ENCODE measurements at places on chromosomes 6 and 20. TPM values are rescaled to one million over a fixed set of nuclear protein-coding genes. Genes with fewer than 3 reads are reported as not detected.

The BTNL2 gene
- total RNA-seq, result not detected

The SRMS gene
- total RNA-seq, result not detected

The C6orf163 gene
- total RNA-seq, result 3.4 TPM

The FKBP1C gene
- 1.9 TPM for total RNA-seq

The WFDC5 gene
- total RNA-seq, result not detected

The DSN1 gene
- total RNA-seq, result 29.1 TPM

The DPM1 gene
- total RNA-seq, result 42.0 TPM

The LY6G6F gene
- total RNA-seq, result not detected

The DLK2 gene
- not detected for total RNA-seq

DNA sequence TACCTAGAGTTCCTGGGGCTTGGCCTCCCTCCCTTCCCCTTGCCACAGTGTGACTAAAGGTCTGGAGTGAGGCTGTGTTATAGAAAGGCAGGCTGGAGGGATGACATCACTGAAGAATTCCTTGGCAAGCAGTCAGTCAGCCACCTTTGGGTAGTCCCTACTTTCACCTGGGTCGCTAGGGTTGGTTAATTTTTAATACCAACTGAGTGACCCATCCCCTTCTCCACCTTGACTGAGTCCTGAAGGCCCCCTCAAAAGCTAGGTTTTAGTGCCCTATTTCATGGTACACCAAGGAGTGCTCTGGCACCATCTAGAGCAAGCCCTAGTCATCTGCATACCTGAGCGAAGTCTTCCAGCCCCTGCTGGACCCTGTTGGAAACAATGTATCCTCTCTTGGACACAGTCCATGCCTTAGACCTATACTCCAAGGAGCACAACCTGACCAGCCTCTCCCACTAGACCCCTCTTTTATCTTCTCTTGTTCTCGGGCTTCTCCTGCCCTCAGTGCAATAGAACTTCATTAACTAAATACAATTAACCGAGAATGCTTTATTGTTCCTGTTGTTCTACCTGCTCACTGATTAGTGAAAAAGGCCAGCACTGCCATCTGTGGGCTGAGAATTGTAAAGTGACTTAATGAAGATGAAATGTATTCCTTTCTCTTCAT, 44.6 kb downstream of the RIN2 start:
- DNase-seq, result no peak

- DNase-seq, result no peak
These were observed 75.0 kb downstream of the MDGA1 start for GRCh38 chr6:37622646-37623071.

- no peak for DNase-seq
These were observed 2.5 kb upstream of the RAET1G start for GRCh38 chr6:149925253-149925973.

- no peak for DNase-seq
These were observed 51.1 kb upstream of the PREP start for GRCh38 chr6:105453968-105454367.

DNA sequence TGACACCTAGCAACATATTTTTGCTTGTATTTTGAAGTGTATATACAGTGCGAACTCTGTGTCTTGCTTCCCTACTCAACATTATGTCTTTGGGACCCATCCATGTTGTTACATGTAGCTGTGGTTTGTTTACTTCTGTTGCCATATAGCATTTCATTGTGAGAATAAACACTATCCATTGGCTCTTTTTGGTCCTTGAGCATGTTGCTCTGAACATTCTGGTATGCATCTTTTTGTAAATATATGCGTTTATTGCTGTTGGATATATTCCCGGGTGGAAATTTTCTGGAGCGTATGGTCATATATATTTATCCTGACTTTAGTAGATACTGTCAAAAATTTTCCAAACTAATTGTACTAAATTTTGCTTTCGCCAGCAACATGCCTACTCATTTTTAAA, 222.5 kb upstream of the SPTLC3 start:
- DNase-seq, result no peak

- no peak for DNase-seq
These were observed 121.6 kb downstream of the ISM1 start for GRCh38 chr20:13342469-13343242.

GRCh38 chr6:34031625-34032383, 114.1 kb downstream of the GRM4 start:
- DNase-seq, result no peak

- DNase-seq, result no peak
These were observed 553.5 kb downstream of the HACE1 start for GRCh38 chr6:104306211-104306610.

GRCh38 chr6:62446647-62447316, 160.8 kb upstream of the KHDRBS2 start:
- DNase-seq, result no peak

- DNase-seq, result no peak
These were observed 4.6 kb downstream of the GPLD1 start for GRCh38 chr6:24484657-24485323.

DNA sequence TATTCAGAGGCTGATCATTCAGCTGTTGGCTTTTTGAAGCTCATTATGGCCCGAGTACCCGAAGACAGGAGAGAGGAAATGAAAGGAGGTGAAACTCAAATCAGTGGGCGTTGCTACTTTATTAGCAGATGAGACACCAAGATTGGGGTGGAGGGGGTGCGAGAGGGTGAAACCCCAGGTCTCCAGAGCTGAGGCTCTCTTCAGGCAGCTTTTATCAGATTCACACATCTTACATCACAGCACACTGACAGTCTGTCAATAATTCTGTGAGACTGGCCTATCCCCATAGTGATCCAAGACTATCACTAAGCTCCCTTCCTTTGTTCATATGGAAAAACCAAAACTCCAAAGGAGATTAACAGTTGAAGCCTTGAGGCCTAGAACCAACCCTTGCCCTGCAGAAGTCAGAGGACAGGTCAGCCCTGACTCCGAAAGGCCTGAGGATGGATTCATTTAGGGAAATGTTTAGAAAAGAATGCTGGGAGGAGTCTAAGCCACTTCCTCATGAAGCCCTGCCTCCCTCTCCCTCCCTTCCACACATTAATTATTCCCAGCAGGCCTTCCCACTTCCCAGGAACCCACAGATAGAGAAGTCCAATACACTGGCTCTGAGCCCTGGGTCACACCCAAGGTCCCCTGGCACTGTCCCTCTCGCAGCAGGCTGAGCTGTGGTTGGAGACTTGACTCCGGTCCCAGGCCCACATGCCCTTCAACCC, 23.2 kb downstream of the TRERF1 start:
- DNase-seq, result no peak

DNA sequence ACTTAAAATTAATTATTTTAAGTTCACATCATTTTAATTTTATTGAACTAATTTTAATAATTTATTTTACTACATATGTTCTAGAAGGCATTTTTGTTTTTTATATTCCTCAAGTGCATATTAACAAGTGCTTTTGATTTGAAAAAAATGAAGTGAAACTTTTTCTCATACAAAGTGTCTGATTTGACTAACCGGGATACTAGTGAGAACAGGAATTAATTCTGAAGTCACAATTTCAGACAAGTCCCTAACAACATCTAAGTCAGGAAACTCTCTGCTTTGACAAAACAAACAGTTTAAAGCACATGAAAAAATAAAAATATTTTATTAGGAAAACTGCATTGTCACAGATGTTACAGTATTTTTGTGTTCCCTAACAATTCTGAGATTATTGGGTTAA, 1166.3 kb upstream of the CITED2 start:
- no peak for DNase-seq

DNA sequence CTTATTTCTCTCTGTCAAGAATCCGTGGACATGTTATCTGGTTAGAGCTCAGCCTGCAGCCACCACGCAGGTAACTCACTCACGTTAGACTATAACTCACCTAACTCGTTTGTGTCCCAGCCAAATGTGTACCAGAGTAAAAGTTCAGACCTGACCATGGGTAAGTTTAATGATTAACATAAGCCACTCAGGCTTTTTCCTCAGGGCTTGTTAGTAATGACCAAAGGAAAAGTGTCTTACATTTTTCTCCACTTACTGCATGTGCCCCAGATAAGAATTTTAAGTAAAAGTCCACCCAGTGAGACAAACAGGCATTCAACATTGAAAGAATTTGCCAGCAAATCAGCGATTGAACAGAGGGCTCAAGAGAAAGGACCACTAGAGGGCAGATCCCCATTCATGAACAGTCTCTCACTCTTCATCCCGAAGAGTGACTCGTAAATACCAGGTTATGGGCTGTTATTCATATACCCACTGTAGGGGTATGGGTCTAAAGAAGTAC, at the start of gene PKHD1:
PKHD1 (minus strand) TSS at position 116 of the 502 bp plus-strand sequence. CDS start 2,680 bp downstream, outside the sequence.
- no peak for DNase-seq

- DNase-seq, result peak; percentile 8
These were observed 7.3 kb downstream of the PEDS1 start for GRCh38 chr20:50146214-50146613.

DNA sequence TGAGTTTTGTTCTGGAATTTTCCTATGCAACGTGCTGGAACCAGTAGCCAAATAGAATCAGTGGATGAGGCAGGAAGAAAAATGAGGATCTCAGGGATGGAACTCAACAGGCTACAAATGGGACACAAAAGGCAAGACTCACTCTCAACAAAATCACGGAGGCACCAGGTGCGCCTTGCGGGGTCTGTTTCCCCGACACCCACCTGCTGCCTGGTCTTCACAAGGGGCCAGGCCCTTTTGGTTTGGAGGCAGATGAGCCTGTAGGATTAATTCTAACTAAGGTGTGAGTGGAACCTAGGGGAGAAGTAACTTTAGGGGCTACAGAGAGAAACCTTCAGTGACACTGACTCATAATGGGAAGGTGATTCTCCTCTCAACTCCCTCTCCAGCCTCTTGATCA, 56.5 kb downstream of the ZNF831 start:
- DNase-seq, result no peak

DNA sequence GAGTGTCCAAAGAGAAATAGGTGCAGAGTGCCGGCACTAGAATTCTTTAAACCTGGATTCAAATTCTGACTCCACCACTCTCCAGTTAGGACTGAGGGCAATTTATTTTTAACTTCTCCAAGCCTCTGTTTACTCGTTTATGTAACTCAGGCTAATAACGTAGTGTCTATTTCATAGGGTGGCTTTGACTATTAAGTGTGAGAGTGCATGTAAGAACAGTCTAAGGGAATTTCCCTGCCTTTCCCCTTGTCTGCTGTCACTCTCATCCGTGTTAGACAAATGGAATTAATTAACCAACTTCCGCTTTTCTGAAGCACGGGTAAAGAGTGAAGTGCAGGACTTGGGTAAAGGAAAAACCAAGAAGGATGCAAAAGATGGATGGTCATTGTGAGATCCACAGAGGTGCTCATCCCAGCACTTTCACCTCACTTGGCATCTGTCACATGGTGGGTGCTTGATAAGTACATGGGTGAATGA, 4.1 kb upstream of the ZKSCAN8 start:
- DNase-seq, result peak; percentile 68

- DNase-seq, result no peak
These were observed 235 bp downstream of the MAP7 start for GRCh38 chr6:136550045-136550329.

DNA sequence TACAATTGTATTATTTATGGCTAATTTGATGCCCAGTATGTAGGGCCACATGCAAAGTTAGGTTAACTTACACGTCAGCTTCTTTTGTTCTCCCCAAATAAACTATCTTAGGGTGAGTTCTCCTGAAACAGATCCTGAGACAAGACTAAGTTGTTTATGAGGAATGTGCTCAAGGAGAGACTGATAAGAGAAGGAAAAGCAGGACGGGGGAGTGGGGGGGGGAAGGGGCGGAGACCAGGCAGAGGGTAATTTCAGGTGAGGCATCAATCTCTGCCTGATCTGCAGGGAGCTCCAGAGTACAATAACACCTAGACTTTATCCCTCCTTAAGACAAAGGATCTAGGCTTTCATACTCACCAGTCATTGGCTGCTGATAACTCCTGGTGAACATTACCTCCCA, 220.6 kb upstream of the BTBD3 start:
- no peak for DNase-seq

DNA sequence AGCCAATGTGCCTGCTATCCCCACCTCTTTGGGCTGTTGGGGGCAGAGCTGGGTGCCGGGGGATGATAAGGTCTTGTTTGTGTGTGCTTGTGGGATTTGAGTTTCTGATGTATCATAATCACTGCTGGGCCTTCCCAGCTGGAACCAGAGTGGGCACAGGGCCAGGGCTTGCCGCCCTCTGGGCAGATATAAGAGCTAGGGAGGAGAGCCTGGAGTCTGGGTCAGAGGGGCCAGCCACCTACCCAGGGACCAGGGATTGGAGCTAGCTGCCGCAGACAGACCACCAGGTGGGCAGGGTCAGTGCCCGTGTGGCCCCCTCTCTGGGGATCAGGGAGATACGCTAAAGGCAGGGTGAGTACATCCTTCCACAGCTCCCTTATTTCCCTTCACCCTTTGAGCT, 3.1 kb upstream of the TLDC2 start:
- no peak for DNase-seq

GRCh38 chr6:140537834-140538705, 1163.6 kb upstream of the CITED2 start:
- DNase-seq, result no peak

- no peak for DNase-seq
These were observed 9.2 kb downstream of the PHF3 start for GRCh38 chr6:63644668-63645326.

DNA sequence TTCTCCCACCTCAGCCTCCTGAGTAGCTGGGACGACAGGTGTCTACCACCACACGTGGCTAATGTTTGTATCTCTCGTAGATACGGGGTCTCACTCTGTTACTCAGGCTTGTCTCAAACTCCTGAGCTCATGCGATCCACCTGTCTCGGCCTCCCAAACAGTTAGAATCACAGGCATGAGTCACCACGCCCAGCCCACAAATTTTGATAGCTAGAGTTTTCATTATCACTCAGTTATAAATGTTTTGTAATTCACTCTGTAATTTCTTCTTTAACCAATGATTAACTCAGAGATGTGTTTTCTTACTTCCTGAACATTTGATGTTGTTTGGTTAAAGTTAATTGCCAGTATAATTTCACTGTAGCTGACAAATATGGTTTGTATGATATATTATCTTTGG, 249.3 kb downstream of the SMOC2 start:
- DNase-seq, result no peak

DNA sequence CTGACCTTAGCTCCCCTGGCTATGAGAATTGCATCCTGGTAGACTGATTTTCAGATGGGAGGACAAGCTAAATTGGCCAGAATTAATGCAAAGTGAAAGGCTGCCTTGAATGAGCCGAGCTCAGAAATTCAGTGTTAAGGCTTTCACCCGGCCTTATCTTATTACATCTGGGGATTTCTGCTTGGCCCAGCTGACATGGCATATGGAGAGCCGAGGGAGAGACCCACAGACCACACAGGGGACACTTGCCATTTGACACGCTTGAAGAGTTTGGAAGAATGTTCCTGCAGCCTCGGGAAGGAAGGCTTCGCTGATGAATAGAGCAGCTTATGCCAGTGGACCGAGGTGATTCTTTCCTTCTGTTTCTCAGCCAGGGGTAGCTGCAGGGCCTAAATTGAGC, 9.0 kb downstream of the MOCS3 start:
- no peak for DNase-seq

- DNase-seq, result no peak
These were observed 135.6 kb upstream of the UST start for GRCh38 chr6:148611213-148611612.

DNA sequence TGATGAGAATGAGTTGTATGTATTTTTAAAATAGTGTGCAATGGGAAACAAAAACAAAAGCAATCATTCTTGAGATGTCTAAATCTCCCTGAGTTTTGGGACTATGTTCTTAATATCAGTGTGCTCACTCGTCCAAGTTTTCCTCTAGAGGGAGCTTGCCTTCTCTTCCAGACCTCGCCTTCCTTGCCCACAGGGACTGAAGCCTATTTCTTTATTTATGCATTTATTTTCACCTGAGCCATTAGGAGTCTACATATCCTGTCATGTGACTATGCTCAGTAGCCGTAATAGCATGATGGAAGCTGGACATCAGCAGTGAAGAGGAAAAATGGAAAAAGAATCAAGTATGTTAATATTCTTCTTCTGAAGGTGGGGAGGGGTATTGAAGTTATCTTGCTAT, 131.2 kb downstream of the SH3BGRL2 start:
- no peak for DNase-seq

- no peak for DNase-seq
These were observed 551.2 kb downstream of the QKI start for GRCh38 chr6:163965426-163966348.

All from natural killer cell treated with Interleukin-12 subunit alpha and Interleukin-12 subunit beta and Interleukin-15 and Interleukin-18, amount 100 ng/mL, for 72 hours (primary cell).